ENCODE measurements at places on chromosomes 3 and 15.

DNA sequence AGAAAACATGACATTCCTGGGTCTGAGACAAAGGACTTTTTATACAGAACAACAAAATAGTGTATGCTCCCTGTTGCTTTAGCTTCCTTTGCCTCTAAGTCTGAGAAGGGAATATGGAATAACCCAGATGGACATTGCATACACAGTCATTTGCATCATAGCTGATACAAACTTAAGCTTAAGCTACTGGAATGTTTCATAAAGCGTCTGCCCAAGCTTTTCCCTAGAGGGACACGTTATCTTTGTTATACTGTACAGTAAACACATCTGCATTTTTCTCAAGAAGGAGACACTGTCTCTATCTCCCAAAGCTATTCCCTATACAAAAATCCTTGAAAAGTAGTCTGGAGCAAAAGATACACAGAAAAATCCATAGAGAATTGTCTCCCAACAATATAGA is 775.0 kb downstream of the DIPK2A start:
- no peak for DNase-seq

GRCh38 chr15:65326818-65327217 is 22.3 kb downstream of the RNU5B-1 start:
- DNase-seq: no peak

- DNase-seq: peak; percentile 22
Observed at GRCh38 chr15:40439960-40440742, 602 bp upstream of the BAHD1 start.

- no peak for DNase-seq
Observed at GRCh38 chr3:144660186-144660585, 688.6 kb downstream of the DIPK2A start.

- DNase-seq: no peak
Observed at GRCh38 chr3:182023843-182024242, 312.1 kb downstream of the SOX2 start.

- DNase-seq: no peak
Observed at GRCh38 chr3:74165211-74165610, 449.2 kb downstream of the CNTN3 start.

DNA sequence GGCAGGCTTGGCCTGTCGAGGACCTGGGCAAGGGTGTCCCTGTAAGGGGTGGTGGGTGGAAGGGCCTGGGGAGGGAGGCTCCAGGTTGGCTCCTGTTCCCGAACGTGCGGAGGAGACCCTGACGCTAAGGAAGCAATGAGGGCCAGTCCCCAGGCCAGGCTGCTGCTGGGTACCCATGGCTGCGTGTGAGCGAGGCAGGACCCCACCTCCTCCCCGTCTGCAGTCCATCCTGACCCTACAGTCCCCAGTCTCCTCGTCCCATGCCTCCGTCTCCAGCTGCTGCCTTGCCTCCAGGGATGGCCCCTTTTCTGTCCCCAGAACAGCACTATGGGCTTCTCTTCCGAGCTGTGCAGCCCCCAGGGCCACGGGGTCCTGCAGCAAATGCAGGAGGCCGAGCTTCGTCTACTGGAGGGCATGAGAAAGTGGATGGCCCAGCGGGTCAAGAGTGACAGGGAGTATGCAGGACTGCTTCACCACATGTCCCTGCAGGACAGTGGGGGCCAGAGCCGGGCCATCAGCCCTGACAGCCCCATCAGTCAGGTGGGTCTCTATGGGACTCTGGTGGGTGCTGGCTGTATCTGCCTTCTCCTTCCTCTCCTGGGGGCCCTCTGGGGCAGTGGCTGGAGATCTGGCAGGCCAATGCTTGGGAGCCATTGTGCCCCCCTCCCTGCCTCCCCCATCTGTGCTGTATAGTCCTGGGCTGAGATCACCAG is 571 bp downstream of the FES start:
- no peak for DNase-seq

- DNase-seq: no peak
Observed at GRCh38 chr3:195911041-195911945, 2.9 kb upstream of the TNK2 start.

DNA sequence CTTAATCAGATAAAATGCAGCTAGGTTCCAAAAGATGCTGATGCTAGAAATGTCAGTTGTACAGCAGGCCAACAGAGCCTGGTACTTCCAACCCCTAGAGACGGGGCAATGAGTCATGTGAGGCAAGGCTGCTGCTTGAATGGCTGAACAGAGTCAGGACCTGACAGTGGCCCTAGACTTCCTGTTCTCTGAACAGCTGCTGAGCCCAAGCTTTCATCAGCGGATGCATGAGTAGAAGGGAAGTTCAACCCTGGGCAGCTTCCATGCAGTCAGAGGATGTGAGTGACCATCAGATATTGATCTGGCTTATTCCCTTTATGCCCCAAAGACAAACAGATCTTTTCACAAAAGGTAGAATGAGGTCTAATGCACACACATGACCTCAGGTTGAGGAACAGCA is 282.9 kb upstream of the COL8A1 start:
- DNase-seq: no peak

DNA sequence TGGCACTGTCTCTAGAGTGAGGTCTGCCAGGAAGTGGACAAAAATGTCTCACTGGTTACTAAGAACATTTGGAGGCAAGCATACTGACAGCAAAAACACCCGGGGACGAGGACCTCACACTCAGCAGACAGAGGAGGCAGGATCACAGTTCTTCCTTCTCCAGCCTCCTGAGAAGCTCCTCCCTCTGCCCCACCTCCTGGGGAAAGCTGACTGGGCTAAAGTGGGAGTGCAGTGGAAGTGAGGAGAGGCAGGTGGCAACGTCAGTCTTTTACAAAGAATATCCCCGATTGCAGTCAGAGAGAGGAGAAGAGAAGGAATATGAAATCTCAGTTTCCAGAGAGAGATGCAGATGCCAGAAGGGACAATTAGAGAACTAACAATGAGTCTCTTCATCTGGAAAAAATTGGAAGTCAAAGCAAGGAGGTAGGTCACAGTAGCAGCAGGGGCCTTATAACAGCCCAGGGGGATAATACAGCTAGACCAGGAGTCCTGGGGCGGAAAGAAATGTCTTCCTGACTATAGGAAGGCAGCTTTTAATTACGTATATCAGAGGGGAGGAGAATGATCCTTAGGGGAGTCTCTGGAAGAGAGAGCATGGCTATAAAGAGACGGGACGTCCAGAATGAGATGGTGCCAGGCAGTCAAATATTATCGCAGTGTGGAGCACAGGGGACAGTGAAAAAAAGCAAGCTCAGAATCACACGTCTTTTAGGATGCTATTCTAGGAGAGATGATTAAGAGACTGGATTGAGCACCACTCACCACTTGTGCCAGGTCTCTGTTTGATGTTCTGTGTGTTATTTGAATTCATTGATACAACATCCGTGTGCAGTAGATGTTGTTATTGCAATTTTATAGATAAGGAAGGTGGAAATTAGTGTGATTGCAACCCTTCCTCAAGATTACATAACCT is 47.2 kb downstream of the LEO1 start:
- DNase-seq: no peak

GRCh38 chr3:194757647-194758061 is 72.0 kb downstream of the FAM43A start:
- DNase-seq: no peak

- DNase-seq: no peak
Observed at GRCh38 chr15:74461847-74462511, 1.0 kb upstream of the UBL7 start.

- DNase-seq: no peak
Observed at GRCh38 chr3:119437691-119438258, 25.6 kb downstream of the TMEM39A start.

DNA sequence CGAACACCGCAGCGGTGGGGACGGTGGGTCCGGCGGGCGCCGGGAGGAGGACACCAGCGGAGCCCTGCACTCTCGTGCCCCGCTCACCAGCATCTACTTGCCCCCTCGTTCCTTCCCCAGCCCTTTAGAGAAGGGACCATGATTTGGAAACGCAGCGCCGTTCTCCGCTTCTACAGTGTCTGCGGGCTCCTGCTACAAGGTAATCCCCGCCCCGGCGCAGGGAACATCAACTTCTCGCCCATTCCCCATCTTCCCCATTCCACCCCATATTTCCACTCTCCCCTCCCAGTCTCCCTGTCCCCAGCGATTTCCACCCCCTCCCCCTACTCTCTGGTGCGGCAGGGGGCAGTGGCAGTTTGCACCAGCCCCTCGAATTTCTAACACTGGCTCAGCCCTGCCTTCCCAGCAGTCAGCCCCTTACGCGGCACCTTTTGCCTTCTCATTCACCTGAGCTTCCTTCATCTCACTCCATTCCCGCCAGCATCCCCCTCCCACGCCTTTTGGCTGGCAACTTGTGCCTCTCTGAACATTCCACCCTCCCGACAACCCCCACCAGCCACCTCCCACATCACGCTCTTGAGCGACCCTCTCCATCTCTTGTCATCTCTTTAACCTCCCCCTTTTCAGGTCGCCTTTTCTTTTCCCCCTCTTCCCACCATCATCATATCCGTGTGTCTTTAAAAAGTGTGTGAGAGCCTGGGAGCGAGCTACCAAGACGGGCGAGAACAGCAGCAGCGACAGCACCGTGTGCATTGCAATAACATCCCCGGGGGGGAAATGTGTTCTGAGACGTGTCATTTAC is 882 bp downstream of the CADM2 start:
- no peak for DNase-seq

- no peak for DNase-seq
Observed at GRCh38 chr15:78925956-78926743, 18.7 kb downstream of the CTSH start.

- DNase-seq: no peak
Observed at GRCh38 chr3:122754929-122755328, 38.7 kb downstream of the HSPBAP1 start.

GRCh38 chr15:80998251-80998650 is 2.5 kb upstream of the TLNRD1 start:
- DNase-seq: no peak

- no peak for DNase-seq
Observed at GRCh38 chr15:78685159-78685921, 44.3 kb upstream of the CHRNB4 start.

- DNase-seq: no peak
Observed at GRCh38 chr3:177147790-177148189, 49.5 kb downstream of the TBL1XR1 start.

- no peak for DNase-seq
Observed at GRCh38 chr3:126557761-126558160, 971 bp downstream of the C3orf22 start.

- DNase-seq: peak; percentile 55
Observed at GRCh38 chr15:85312929-85313331, 67.5 kb upstream of the AKAP13 start.

DNA sequence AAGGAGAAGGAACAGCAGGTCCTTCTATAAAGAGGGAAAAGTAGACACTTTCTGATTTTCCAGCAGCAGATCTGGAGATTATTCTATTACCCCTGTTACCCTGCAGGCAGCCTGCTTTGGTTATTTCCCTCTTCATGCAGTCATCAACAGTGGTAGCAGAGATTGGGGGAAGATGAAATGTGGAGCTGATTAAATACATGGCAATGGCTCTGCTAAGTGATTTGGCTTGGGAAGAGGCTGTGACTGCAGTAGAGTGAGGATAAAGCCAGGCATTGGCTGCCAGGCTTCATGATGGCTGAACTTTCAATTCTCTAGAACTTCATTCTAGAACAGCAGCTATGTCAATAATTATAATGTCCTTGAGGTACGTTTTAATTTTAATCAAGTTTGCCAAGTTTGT is 29.1 kb downstream of the PTX3 start:
- no peak for DNase-seq

- no peak for DNase-seq
Observed at GRCh38 chr15:85927931-85928537, 133.3 kb upstream of the KLHL25 start.

GRCh38 chr3:9121366-9122001 is 128.0 kb downstream of the SRGAP3 start:
- DNase-seq: no peak

DNA sequence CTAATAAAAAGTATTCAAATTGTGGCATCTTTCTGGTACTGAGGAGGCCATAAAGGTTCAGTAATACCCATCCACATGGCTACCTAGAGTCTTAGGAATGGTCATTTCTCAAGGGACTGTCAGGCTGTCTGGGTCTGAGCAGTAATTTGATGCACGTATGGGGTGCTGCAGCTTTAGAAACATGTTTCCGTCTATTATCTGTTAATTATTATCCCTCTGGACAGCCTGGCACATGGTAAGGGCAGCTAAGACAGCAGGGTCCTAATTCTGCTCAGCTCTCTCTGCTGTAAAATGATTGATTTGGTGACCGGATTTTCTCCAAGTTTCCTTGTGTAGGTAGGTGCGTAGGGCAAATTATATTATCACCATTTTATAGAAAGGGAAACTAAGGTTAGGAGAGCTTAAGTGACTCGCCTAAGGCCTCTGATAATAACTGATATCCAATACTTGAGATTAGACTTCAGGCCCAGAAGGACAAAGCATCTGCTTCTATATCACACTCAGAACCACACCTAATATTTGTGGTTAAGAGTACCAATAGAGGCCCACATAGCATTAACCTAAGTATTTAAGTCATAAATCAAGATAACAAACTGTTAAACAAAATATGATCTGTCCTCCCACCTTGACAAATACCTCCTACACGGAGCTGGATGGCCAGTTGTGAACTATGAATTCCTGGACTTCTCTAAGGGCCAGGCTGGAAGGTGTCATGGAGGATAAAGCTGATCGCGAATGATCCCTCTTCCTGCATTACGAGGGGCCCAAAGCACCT is 2.9 kb upstream of the RAP2B start:
- DNase-seq: no peak

DNA sequence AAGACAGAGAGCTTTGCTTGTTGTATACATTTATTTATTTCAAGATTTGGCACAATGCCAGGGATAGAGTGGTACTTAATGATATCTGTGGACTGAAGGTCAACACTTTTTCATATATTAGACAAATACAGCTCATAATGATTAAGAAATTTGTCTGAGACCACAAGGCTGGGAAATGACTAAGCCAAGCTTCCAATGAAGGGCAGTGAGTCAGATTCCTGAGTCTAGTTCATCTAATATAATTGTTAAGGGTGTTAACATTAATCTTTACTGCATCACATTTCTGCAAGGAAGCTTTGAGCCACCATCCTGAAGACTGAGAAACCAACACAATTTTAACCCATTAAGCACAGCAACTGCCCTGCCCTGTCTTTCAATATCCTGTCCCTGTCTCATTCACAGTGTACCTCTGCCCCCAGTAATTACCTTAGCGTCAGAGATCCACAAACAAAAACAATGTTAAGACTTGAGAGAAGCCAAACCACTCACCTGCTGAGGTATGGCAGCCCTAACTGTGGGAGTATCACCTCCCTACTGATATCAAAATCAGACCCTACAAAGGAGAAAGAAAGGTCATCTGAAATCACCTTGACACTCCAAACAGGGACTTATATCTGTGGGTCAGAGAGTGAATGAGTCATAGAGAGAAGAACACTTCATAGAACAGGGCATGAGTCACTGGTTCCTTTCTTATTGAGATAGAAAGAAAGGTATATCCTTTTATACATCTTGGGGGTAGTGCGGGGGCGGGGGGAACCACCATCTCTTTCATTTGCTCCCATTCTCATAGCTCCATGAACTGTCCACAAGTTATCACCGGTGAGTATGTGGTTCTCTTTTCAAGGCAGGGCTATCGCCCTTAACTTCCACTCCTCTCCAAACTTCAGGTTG is 74.7 kb downstream of the MAGI1 start:
- DNase-seq: peak; percentile 75

DNA sequence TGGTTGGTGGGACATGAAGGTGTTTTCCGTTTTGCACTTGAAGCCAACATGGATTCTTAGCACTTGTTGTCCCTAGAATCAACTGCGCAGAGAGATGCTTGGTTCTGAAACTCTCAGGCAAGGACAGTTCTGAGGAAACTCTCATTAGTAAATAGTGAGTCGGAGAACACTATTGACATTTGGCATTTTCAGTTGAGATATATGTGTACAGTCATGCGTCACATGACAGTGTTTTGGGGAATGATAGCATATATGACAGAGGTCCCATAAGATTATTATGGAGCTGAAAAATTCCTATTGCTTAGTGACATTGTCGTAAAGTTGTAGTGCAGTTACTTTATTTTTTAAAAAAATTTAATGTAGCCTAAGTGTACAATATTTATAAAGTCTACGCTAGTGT is 5.8 kb downstream of the APBA2 start:
- DNase-seq: no peak

Measured in kidney glomerular epithelial cell (primary cell).